ENCODE measurements at places on chromosomes 6 and 20. TPM values are rescaled to one million over a fixed set of nuclear protein-coding genes. Genes with fewer than 3 reads are reported as not detected.

DUSP15 gene
- 1.6 TPM for polyA plus RNA-seq

DNA sequence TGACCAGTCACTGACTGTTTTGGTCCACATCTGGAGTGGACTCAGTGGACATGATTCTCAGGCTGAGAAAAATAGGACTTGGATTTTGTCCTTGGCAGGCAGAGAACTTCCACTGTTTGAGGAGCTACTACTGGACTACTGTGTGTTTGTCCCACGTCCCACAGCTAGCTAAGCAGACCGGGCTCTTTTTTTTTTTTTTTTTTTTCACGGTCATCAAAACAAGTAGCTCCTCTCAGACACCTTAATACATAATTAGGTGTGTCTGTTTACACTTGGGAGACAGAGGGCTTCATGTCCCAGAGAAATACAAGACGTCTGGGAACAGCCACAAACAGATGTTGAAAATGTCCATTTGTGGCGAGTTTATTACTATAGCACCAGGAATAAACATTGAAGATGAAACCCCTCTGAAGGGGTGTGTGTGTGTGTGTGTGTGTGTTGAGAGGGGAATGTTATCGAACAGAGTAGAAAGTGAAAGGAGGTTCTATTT, 155.0 kb upstream of the SUPT3H start:
- H3K27ac ChIP-seq, result no peak overlapping the region
- H3K4me3 ChIP-seq, result no peak overlapping the region
- H3K36me3 ChIP-seq, result no peaks in the 10 kb centered on the region

GRCh38 chr6:54391577-54391976, 83.3 kb downstream of the TINAG start:
- H3K4me1 ChIP-seq, result no peaks in the 10 kb centered on the region
- no peaks in the 10 kb centered on the region for H3K36me3 ChIP-seq
- no peak for DNase-seq
- H3K27ac ChIP-seq, result no peak overlapping the region

UBD gene
- polyA plus RNA-seq, result 19.4 TPM

- H3K36me3 ChIP-seq, result no peaks in the 10 kb centered on the region
- H3K27ac ChIP-seq, result no peak overlapping the region
- DNase-seq, result no peak
- H3K4me1 ChIP-seq, result no peaks in the 10 kb centered on the region
These were observed 378.5 kb downstream of the RFPL4B start for GRCh38 chr6:112725541-112726085.

RNF217 gene
- 4.8 TPM for polyA plus RNA-seq

Data from lung (tissue), 17 donors.